ENCODE measurements at places on chromosomes 11 and 22.

- no peak for DNase-seq
Observed at GRCh38 chr11:121881806-121882205, 234.2 kb downstream of the BLID start.

GRCh38 chr22:48423481-48423911, 1404.2 kb downstream of the BRD1 start:
- DNase-seq: no peak

DNA sequence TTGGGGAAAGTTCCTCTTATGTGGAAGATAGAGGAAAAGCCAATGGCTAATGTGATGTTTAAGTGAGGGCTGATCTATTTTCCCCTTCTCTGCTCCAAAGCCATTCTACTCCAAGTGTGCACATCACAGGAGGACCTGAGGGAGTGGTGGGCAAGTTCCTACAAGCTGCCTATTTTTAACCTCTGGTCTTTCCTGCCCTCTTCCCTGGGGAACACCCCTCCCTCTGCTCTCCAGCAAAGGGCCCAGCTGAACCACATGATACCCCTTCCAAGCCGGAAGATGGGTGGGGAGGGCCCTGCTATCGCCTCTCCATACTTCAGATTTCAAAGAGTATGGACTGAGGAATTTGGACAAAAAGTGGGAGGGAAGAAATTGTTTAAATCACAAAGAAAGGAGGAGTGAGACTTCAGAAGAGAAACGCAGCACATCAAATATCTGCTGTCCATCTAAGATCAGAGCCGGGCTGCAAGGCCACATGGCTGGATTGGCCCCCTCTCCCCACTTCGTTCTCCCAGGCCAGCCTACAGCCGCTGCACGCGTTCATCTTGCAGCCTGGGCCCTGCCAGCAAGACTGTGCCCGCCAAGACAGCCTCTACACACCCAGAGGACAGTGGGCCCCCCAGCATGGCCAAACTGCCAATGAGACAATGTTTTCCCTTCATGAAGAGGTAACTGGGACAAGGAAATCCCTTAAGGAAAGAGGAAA, 77.5 kb downstream of the MICAL3 start:
- no peak for DNase-seq

- no peak for DNase-seq
Observed at GRCh38 chr11:45461514-45461913, 175.4 kb upstream of the SYT13 start.

- DNase-seq: no peak
Observed at GRCh38 chr22:45244916-45245315, 4.2 kb upstream of the KIAA0930 start.

- DNase-seq: no peak
Observed at GRCh38 chr11:125627236-125627910, 2.4 kb downstream of the CHEK1 start.

DNA sequence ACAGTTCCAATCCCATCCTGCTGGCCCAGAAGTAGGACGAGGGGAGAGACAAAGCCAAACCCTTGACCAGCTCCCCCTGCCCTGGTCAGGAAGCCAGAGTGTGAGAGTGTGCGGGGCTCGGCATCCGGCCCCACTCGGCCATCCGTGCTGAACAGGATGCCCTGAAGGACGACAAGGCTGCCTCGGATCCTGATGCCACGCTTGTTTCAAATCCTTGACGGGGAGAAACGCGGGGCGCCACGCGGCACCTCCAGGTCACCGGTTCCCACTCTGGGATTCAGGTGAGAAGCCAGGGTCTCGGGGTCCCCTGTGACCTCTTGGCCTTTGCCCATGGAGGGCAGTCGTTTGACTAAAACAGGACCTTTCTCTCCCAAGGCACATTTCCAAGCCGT, 167.8 kb downstream of the BRD1 start:
- DNase-seq: no peak

DNA sequence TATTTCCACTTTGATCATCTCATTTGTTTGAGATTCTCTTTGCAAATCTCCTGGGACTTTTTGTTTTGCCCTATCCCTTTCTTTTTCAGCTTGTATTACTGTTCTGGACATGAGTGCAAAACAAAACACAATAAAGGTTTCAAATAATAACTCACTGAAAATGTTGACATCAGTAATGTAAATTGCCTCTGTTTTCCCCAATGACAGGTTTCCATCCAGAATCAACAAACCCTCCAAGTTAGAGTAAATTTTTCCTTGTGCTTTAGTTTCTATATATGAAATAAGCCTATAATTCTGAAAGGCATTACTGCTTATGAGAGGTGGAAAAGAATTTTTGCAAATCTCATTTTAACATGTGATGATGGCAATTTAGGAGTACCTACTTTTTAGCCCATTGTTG, 187.0 kb upstream of the ANO3 start:
- no peak for DNase-seq

DNA sequence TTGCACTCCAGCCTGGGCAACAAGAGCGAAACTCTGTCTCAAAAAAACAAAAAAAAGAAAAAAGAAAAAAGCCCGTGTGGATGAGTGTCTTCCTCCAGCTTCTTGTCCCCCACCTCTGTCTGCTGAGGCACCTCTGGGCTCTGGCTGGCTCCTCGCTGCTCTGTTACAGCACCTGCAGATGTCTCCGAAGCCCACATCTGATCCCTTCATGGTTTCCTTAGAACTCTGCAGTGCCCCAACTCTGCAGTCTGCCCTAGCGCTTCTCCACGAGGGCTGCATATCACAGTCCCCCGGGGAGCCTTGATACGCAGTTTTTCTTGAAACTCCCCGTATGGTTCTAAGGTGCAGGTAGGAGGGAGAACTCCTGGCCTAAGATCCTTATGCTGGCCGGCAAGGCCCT, 15.9 kb downstream of the KCTD17 start:
- DNase-seq: no peak

DNA sequence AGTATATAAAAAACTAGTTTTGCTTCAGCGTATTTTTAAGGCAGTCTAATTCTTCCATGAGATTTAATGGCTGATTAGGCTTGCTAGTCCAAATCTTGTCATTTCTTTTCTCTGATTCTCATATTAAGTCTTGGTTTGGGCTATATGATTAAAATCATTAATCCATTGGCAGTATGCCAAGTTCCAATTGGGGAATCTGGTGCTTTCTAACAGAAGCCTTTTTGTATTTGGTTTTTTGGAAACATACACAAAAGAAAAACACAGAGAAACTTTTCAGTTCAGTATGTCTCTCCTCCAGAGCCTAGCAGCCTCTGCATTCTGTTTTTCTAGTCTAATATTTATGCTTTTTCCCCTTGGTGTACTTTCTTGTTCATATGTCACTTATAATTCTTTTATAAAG, 37.9 kb downstream of the SWAP70 start:
- DNase-seq: no peak

GRCh38 chr11:68974421-68975194, 6.2 kb downstream of the MRGPRD start:
- DNase-seq: no peak

GRCh38 chr11:10139143-10139542, 154.9 kb downstream of the SBF2 start:
- no peak for DNase-seq

DNA sequence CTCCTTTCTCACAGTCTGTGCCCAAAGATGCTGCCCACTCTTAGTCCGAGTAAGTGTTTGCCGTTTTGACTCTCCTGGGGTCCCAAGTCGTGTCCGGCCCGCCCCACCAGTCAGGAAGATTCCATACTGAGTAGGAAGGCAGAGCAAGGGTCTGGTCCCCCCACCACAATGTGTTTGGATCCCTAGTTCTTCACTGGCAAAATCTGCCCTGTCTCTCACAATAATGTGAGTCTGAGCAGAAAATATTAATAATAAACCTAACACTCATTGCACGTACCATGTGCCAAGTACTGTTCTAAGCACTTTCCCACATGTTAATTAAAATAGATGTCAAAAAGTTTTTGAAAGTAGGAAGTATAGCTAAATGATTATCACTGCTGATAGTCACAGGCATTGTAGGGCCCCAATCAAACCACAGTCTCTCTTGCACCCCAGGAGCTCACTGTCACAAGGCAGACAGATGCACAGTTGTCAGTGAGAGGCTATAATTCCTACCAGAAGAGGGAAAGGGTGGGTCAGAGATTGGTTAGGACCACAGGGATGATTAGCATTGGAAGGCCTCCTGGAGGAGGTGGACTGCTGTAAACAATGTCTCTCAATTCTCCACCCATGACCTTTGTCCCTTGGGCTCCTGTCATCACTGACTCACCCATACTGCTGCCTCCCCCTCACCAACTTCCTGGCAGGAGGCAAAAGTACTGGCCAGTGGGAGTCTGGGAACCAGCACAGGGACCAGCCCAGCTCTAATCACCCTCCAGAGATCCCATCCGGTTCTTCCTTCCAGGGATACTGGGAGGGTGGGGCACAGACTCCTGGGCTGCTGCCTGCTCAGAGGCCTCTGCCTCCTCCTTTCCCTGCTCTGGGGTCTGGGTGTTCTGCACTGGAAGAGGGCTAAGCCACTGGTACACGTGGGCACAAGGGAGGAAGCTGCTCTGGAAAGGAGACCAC, 1.0 kb upstream of the POLD4 start:
- no peak for DNase-seq

DNA sequence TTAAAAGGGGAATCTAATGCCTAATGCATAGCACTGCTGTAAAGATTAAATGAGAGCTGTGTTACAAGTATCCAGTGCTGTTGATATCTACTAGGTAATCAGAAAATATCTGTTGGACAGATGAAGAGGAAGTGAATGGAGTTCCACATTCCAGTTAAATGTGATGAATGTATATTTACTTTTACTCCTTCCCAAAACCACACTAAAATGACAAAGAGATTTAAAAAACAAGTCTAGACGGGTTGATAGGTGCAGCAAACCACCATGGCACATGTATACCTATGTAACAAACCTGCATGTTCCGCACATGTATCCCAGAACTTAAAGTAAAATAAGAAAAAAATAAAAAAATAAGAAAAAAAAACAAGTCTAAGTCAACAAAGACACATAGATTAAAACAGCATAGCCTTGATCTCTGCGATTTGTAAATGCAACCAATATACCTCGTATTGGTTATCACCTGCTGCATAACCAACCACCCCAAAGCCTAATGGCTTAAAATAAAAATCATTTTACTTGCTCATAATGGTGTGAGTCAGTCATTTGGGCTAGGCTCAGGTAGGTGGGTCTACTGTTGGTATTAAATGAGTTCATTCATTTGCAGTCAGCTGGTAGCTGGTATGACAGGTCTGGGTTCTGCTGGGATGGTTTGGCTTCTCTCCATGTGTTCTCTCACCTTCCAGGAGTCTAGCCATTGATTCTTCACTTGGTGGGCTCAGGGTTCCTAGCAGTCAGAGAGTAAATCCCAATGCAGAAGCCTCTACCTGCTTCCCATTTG, 39.7 kb upstream of the SLC6A5 start:
- no peak for DNase-seq

DNA sequence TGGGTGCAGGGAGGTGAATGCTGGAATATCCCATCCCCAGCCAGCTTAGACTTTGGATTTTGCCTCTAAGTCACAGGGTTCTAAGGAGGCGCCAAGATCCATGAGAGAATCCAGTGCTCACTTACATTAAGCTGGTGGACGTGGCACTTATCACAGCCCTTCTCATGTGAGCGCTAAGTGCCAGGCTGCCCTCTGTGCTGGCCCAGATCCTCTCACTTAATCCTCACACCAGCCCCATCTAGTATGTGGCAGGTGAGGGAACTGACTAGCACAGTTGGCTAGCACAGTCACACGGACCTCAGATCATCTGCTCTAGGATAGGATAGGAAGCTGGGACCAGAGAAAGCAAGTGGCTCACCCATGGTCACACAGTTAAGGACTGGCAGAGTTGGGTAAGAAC, 3.6 kb downstream of the HMOX1 start:
- no peak for DNase-seq

- no peak for DNase-seq
Observed at GRCh38 chr22:38784856-38785255, 9.1 kb downstream of the DNAL4 start.

GRCh38 chr11:112241486-112241885, 15.3 kb downstream of the PTS start:
- DNase-seq: no peak

GRCh38 chr11:115780646-115781362, 276.6 kb upstream of the CADM1 start:
- DNase-seq: no peak

DNA sequence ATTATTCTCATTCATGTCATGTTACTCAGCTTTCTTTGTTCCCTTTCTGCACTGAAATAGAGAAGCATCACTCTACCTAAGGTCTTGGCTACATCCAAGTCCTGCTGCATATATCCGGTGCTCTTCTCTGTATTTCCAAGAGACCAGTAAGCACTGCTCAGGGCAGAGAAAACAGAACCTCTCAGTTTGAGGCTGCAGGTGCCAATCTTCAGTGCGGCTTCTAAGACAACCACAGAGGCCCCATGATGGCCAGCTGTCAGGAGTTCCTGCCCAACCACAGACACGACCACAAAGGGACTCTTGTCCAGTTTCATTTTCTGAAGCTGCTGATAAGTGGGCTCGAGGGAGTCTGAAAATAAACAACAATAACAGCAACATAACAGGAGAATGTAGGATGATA, 378.4 kb upstream of the PITPNB start:
- no peak for DNase-seq

Data from AML-193 (cell line).